Stimulated activated CD4-positive, alpha-beta T cell treated with anti-CD3 and anti-CD28 coated beads, Interleukin-15, amount 100 ng/mL, for 1 hour (primary cell): ENCODE measurements at places on chromosomes 6 and 20.

DNA sequence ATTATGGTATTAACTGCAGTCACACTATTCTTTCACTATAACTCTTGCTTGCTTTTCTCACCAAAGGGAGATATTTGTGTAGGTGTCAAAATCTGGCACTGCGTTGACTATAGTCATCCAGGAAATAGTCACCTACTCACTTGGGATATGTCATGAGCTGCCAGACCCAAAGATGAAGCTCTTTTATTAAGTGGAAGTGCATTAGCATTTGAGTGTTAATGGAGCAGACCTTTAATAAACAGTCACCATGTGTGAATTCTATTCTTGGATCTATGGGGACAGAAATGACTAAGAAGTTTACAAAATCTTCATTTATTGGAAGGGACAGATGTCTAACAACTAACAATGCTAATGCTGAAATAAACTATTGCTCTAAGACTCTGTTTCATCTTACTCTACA lies 130.1 kb upstream of the NEDD9 start:
- DNase-seq: no peak

DNA sequence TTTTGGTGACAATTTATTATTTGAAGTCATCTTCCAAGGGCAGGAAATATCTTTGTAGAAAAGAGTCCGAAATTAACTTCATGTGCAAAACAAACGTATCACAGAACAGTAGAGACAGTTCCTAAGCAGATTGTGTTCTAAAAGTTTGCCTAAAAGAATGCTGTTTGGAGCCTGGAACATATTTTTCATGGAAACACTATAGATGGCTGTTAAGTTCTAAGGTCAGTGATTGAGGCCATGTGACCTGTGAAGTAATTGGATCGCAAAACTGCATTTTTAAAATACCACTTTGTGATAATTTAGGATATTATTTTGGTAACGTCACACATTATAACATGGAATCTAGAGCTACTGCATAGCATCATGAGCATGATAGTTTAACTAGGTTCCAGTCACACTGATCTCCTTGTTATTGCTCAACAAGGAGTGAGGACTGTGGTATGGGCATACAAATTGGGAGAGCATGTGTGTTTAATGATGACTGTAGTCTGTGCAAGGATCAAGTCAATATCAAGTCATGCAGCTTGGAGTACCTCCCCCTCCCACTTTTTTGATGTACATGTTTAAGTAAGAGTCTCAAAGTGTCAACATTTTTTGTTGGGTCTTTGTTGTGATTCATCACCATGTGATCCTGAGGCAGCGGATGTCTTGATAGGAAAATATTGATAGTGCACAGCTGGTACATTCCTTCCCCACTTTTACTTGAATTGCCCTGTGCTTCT lies 609.3 kb upstream of the CITED2 start:
- DNase-seq: no peak

DNA sequence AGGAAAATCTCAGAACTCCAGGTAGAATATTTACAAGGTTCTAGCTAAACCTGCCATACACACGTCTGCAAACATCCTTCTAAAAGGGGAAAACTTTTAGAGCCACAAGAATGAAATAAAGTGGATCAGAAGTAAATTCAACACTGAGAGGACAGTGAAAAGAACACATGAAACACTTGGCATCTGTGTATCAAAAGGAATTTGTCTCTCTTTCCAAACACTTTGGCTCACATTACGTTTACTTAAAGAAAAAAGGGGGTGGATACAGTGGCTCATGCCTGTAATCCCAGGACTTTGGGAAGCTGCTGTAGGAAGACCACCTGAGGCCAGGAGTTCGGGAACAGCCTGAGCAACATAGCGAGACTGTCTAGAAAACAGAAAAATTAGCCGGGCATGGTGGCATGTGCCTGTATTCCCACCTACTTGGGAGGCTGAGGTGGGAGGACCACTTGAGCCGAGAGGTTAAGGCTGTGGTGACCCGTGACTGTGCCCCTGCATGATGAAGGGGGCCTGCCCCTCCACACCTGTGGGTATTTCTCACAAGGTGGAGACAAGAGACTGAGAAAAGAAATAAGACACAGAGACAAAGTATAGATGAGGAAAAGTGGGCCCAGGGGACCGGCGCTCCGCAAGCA lies 35.4 kb downstream of the NINL start:
- DNase-seq: no peak

DNA sequence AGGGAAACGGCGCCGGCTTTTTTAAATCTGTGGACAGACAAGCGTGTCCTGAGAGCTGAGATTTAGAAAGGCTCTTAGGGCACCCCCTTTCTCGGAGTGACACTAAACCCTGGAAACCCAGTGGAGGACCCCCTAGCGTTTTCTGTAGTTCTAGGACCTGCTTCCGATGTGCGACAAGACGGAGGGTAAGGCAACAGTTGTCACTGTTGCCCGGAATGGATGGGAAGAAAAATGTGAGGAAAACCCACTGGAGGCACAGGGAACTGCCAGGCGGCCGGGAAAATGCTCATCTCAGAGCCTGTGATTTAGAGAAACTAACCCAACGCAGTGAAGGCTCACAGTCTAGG lies 551 bp upstream of the ATP5F1E start:
- DNase-seq: no peak

GRCh38 chr6:167703781-167704180 lies 122.9 kb upstream of the AFDN start:
- no peak for DNase-seq

DNA sequence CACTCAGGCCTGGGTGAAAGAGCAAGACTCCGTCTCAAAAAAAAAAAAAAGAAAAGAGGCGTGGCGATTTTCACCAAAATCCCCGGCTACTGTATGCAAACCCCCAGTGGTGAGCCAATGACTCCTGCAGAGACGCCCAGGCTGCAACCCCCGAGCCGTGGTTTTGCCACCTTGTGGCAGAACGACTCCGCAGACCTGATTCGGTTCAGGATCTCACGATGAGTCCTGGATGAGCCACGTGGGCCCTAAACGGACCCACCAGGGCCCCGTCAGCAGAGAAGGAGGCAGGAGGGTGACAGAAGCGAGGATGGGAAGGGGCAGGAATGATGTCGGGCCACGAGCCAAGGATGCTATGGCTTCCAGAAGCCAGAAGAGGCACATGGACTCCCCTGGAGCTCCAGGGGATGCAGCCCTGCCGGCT lies 42.5 kb downstream of the SLC2A4RG start:
- DNase-seq: peak; percentile 10

DNA sequence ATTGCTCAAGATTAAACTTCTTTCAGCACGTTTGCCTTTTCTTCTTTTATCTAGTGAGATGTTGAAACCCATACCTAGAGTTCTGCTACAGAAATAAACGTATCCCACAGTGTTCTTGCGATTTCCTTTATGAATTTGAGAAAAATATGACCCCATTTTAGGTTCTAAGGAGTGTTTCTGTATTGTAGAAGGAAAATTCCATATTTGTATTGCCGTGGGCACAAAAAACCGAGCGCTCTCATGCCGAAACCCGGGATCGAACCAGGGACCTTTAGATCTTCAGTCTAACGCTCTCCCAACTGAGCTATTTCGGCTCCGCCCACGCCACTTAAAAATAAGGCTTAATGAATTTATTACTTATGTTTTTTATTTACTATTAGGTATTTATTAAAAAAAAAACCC lies 23.7 kb downstream of the ZNF311 start:
- DNase-seq: peak; percentile 64

DNA sequence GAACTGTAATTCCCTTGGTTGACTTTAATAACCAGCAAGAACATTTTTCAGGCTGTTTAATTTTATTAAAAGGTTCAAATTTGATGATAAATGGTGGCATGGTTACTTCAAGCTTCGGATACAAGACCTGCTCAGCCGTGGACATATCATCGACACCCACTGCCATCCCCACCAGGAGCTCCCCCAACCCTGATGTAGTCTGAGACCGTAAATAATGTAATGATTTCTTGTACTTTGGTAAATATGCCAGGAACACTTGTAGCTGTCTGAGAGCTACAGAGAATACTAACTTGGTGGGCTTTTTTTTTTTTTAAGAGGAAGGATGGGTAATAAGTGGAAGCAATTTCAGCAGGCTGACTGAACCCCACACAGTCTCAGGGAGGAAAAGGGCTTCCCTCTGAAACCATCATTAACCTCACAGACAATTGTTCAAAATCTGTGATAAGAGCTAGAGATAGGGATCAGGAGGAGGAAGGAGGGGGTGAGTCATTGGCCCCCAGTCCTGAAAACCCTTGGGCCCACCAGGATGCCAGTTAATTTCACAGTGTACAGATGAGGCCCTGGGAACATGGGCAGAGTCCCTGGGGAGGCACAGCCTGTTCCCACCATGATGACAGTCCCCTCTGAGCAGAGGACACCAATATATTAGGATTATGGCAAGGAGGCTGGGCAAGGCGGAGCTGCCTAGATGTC lies 56.0 kb downstream of the APCDD1L start:
- no peak for DNase-seq

DNA sequence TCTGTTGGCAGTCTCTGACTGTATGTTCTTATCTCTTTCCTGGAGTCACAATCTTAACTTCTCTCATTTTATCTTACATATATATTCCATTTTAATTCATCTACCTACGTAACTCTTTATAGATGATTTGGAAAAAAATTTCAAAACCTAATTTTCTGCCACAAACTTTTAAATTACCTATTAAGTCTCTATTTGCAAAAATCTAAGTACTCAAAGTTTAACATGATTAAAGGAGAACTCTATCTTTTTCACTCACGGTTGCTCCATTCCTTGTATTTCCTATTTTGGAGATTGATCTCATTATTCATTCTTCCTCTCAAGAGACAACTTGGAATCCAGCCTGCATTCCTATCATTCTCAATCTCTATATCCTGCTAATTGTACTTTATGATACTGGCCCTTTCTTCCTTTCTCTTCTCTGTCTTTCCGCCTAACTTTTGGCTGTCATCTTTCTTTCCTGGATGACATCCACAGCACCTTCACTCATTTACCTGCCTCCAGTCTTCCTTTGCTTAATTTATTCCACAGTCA lies 1071.1 kb upstream of the CITED2 start:
- DNase-seq: no peak

DNA sequence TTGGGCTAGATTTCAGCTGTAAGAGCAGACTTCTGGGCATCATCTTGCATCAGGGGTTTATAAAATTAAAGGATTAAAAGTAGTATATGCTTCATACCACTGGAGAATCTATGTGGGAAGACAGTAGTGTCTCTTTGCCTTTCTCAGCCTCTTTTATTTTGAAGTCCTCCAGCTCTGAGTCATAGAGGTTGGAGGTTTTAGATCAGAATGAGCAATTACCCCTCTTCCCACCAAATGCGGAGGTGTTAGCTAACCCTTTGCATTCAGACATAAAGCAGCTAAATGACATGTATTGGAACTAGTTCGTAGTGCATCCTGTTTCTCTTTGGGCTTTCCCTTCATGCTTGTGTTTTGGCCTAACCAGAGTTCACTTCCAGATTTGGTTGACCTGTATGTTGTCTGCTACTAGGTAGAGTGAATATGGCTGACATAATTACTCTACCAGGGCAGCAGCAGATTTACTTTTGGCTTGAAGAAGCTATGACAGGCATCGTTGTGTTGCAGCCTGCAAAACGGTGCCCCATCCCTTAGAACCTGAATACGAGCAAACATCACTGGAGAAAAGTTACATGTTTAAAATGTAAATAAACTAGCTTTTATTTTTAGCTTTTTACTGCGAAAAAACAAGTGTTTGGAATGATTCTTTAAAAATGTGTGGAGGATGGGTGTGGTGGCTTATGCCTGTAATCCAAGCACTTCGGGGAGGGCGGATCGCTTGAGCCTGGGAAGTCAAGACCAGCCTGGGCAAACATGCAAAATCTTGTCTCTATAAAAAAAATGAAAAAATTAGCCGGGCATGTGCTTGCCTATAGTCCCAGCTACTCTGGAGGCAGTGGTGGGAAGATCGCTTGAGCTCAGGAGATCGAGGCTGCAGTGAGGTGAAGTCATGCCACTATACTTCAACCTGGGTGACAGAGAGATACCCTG lies 82.2 kb downstream of the MYO6 start:
- no peak for DNase-seq

DNA sequence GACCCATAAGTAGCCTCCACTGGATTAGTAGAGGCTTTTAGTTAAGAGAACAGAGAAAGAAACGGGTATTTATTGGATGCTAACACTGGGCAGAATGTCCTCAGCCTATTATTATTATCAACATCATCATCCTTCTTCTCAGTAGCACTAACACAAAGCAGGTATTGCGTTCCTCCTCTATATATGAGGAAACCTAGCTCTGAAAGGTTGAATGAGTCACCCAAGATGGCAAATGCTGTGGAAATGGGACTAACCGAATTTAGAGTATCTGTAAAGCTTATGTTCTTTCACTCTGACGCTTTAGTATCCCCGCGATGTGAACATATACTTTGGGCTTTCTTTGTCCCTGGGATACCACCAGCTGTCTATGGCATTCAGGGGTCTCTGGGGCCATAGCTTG lies 77.0 kb downstream of the ADTRP start:
- DNase-seq: no peak

DNA sequence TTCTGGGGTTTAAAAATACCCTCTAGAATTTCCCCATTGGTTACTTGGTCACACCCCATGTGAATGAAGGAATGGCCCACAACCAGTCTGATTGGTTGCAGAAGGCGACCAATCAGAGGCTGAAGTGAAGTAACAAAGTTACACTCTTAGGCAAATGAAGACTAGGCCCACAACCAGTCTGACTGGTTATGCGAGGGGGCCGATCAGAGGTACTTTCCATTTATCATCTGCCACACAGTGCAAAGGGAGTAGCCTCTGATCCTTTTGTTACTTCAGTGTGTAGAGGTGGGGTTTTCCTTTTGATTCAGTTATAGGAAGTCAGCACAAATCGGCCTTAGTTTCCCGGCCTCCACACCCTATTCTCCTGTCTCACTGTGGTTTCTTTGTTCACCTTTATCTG lies 61.2 kb upstream of the SGK1 start:
- DNase-seq: no peak

DNA sequence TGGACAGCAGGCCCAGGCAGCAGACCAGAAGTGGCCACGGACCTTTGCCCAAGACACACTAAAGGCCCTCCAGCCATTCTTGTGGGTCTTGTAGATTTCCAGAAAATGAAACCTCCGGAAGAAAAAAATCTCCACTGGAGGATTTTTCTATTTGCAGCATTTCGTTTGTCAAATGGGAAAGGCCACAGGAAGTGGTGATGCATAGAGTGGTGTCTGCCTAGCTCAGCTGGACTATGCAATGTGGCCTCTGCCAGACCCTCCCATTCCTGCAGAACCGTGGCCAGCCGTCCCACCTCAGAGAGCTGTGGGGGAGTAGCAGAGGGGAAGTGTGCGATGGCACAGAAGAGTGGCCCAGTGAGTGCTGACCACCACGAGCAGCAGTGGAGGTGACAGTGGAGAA lies 24.0 kb upstream of the INSM1 start:
- no peak for DNase-seq

DNA sequence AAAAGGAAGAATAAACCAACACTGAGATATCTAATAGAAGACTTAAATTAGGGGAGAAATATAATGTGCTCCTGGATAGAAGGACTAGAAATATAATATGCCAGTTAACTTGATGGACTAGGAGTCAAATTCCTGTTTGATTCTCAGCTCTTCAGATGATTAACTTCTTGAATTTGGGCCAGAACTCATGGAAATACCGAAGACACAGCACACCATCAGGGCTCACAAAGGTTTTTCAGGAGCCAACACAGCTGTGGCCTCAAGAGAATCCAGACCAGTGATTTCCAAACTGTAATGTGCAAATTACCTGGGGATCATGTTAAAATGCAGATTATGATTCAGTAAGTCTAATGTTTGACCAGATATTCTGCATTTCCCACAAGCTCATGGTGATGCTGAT lies 33.8 kb upstream of the LRRC1 start:
- no peak for DNase-seq
